ENCODE measurements at places on chromosomes 2 and 18.

GRCh38 chr2:225670111-225670974 is 270.8 kb downstream of the NYAP2 start:
- no peak for DNase-seq

- no peak for DNase-seq
These were observed 947.6 kb downstream of the DPP10 start for GRCh38 chr2:115389898-115390565.

DNA sequence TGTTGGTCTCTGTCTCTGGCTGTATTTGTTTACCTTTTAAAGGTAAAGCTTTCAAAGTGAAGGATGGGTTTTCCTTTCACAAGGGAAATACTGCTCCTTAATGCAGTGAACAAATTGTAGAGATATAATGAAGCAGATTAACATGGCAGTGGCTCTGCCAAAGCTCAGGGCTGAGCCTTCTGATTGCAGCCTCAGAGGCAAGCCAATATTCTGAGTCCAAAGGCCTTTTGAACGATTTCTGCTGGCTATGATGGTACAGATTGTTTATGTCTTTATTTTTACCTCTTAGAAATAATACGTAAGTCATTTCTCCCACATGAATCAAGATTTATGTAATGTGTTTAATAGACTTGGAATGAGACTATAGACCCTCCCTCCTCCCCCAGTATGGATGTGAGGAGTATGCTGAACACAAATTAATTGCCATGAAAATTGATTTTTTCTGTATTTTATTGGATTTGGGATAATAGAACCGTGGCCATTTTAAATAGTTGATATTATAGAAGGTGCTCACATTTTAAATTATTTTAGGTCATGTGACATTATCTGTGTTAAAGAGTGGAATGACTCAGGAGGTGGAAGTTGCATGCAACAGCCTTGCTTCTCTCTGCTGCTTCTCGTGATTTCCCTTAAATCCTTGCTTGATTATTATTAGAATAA is 772 bp downstream of the SCN2A start:
- no peak for DNase-seq

DNA sequence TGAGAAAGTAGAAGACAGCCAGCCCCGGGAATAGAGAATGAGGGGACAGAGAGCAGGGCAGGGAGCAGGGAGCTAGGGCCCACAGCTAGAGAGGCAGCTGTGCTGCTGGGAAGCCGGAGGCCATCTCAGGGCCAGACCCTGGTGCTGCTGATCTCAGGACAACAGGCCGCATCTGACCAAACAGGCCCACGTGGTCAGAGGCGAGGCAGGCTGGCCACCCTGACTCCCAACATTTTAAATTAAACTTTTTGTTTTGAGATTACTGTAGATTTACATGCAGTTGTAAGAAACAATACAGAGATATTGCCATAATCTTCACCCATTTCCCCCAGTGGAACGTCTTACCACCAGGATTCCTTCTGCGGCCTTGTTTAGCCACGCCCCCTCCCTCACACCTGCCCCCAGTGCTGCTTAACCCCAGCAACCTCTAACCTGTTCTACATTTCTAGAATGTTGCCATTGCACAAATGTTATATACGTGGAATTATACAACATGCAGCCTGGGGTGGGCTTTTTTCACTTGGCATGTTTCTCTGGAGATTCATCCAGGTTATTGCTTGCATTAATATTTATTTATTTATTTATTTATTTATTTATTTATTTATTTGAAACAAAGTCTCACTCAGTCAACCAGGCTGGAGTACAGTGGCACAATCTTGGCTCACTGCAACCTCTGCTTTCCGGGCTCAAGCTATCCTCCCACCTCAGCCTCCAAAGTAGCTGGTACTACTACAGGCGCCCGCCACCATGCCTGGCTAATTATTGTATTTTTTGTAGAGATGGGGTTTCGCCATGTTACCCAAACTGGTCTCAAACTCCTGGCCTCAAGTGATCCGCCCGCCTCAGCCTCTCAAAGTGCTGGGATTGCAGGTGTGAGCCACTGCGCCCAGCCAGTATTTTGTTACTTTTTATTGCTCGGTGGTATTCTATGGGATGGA is 48.6 kb upstream of the GPR17 start:
- DNase-seq, result no peak

DNA sequence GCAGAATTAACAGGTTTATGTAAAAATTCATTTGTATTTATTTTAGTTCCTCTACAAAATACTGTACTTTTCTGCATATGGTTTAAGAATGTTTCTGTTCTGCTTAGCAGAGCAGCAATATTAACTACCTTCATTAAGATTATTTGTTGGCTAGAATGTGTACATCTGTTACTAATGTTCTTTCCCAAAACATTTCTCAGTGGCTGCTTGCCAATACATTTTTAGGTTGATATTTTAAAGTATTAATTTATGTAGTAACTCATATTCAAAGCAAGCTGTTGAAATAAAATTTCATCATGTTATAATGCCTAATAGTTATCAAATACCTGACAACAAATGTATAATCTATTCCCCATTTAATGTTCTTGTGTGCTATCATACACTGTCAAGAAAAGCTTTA is 40.3 kb downstream of the PRKD3 start:
- DNase-seq, result no peak

GRCh38 chr2:138499684-138500083 is 1.9 kb upstream of the SPOPL start:
- DNase-seq, result no peak

- DNase-seq, result no peak
These were observed 19.4 kb downstream of the CREB1 start for GRCh38 chr2:207549145-207549544.

DNA sequence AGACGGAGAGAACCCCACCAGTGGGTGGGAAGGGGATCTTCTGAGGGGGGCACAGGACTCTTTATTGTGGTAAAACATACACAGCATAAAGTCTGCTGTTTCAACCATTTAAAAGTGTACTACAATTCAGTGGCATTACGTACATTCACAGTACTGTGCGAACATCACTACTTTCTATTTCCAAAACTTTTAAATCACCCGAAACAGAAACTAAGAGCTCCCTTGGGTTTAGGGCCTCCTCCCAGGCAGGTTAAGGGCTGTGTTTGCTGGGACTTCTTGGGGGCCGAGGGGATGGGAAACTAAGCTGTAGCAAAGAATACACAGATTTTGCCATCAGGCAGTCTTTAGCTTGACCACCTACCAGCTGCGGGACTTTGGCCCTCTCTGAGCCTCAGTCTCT is 242.0 kb downstream of the HAUS1 start:
- no peak for DNase-seq

GRCh38 chr2:214737188-214737587 is 72.3 kb downstream of the BARD1 start:
- DNase-seq, result no peak

GRCh38 chr2:159131914-159132281 is 154.6 kb downstream of the WDSUB1 start:
- no peak for DNase-seq

- no peak for DNase-seq
These were observed 67.7 kb upstream of the ITGA4 start for GRCh38 chr2:181389524-181389923.

GRCh38 chr2:64654063-64654811 is 524 bp upstream of the SERTAD2 start:
- DNase-seq, result no peak

DNA sequence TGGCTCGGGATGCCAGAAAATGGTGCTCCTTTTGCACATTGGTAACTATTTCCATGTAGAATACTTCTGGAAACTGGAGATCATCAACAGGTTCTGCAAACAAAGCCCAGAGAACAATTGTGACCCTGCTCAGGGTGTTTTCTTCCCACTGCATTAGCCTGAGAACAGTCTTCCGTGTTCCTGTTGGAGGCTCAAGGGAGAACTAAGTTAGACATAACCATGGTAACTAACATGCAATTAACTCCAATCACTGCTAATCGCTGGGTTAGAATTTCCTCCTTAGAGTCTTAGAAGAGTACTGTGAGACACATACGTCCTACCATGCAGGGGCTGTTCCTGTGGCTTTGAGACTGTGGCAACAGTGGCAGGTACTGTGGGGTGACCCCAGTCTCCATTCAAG is 36.0 kb upstream of the PDIA6 start:
- DNase-seq, result no peak

DNA sequence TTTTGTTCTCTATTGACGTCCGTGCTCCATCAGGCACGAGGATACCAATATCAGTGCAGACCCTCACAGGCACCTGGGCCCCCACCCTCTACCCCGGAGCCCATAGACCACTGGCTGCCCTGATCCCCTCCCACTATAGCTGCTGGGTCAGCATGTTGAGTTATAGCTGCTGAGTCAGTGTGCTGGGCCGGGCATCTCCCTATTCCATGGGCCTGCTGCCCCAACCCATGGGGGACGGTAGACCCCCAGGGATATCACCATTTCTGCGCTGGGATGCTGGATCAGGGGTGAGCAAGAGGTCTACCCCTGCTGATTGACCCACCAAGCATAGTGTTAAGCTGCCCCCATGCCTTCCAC is 100.1 kb upstream of the ST3GAL5 start:
- no peak for DNase-seq

- DNase-seq, result no peak
These were observed 101.2 kb upstream of the MSH2 start for GRCh38 chr2:47301731-47302130.

GRCh38 chr2:150981826-150982225 is 279.8 kb downstream of the RBM43 start:
- no peak for DNase-seq

- DNase-seq, result no peak
These were observed 70.5 kb downstream of the PRPF40A start for GRCh38 chr2:152646775-152647174.

GRCh38 chr2:230924470-230925341 is at the start of gene GPR55:
Gene GPR55 (minus strand): TSS chr2:230925242. CDS start chr2:230910962, 14,280 bp downstream.
- DNase-seq, result no peak

- no peak for DNase-seq
These were observed 5.6 kb downstream of the CHST10 start for GRCh38 chr2:100411841-100412292.

DNA sequence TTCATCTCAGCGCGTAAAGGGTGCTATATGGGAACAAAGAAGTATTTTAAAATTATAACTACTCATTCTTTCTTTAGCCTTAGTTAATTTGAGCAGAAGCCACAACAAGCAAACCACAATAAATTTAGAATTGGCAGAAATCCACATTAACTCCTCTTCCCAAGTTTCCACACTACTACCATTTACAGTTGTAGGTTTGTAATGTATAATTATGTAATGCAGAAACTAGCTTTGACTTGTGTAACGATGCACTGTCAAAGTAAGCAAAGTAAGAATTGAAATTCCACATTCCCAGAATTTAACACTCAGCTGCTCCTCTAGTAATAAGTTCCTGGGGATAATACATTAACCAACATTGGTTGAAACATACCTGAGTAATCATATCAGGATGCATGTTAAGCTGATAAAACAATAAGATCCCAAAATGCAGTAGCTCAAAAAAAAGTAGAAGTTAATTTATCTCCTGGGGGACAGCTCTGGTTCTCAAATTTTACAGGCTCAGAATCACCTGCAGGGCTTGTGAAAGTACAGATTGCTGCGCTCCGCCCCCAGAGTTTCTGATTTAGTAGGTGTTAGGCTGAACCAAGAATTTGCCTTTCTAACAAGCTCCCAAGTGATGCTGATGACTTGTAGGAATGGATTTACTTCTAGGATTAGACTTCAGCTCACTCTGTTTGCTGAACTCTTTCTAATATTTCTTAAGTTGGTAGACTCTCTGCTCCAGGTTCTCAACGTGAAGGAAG is 9.9 kb downstream of the GRP start:
- DNase-seq, result no peak

GRCh38 chr2:225122583-225123486 is 80.6 kb upstream of the DOCK10 start:
- DNase-seq, result no peak
